ENCODE measurements at places on chromosomes 3 and 15.

DNA sequence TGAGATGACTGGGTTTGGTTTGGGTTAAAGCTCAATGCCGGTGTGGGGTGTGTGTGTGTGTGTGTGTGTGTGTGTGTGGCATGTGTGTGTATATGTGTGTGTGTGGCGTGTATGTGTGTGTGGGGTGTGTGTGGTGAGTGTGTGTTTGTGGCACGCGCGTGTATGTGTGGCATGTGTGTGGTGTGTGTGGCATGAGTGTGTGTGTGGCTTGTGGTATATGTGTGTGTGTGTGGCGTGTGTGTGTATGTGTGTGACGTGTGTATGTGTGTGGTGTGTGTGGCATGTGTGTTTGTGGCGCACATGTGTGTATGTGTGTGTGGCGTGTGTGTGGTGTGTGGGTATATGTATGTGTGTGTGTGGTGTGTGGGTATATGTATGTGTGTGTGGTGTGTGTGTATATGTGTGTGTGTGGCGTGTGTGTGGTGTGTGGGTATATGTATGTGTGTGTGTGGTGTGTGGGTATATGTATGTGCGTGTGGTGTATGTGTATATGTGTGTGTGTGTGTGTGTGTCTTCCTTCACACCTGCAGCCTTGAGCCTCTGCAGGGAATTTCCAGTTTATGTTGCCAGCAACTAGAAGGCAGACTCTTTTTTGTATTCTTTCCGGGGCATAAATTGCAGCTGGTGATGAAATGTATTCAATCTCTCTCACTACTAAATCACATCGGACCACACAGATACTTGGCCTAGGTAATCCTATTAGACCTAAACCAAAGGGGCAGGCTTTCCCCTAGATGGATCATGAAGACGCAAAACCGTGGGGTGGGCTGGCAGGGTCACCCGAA is 34.8 kb downstream of the CHRD start:
- DNase-seq: no peak

DNA sequence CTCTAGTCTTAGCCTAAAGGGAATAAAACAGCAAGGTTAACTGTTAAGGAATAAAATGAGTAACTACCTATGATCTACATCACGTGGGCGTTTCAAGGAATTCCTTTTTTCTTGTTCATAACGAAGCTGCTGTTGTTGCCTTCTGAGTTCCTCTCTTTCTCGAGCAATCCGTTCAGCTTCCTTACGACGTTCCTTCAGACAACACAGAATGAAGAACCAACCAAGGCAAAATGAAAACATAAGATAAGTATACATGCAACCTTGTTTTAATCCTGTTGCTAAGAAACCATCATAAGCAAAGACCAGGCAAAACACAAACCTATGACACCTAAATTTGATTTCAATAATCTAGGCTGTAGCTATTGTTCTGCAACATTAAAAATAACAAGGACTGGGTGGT is 44.1 kb downstream of the SLTM start:
- no peak for DNase-seq

- DNase-seq: no peak
Observed at GRCh38 chr3:151226088-151226563, 23.1 kb upstream of the GPR171 start.

- no peak for DNase-seq
Observed at GRCh38 chr3:5317557-5317956, 130.1 kb downstream of the EDEM1 start.

- DNase-seq: peak; percentile 66
Observed at GRCh38 chr3:60017631-60018030, 967.8 kb upstream of the CFAP20DC start.

DNA sequence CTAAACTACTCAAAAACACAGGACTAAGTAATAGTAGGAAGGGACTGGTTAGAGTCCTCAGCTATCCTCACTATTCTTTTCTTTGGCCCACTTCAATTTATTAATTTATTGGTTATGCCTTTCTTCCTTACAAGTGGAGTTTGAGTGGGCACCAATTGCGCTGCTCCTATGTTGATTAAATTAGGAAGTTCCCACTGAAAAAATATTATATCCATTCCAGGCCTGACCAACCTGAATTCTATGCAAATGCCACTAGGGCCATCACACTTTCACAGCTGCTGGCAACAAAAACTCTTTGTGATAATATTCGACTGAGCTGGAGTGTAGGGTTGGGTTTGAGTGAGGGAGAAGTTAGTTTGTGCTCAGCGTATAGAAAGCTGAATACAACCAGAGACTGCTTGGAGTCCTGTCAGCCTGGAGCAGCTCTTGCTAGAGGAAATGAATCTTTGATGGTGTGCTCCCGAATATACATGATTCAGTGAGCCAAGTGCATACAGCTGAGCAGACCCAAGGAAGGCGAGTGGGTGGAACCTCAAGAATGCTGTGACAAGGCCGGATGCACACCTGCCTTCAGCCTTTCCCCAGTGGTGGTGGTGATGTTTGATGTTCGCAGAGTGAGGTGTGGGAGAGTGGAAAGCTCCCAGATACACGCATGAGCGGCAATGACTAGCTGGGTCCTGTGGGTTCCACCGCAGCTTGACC is 1.5 kb downstream of the ARHGEF3 start:
- DNase-seq: peak; percentile 59

- DNase-seq: no peak
Observed at GRCh38 chr15:90691369-90691768, 25.8 kb upstream of the BLM start.

GRCh38 chr15:88624156-88624970 is 3.2 kb downstream of the AEN start:
- DNase-seq: peak; percentile 34

DNA sequence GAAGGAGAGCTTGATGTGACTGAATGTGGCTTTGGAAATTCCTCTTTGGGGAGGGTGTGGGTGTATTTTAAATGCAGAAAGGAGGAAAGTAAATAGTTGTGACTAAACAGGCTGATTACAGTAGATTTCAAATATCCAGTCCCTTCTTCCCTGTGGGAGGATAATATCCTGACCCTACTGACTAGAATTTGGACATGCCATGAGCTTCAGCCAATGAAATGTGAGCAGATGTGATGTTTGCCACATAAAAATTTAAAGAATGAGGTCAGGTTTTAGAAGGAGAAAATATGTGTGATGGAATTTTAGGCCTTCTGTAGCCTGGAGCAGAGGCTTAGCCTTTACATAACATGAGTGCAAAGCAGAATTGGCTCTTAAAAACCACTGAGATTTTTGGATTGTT is 1218.9 kb downstream of the ROBO2 start:
- no peak for DNase-seq

DNA sequence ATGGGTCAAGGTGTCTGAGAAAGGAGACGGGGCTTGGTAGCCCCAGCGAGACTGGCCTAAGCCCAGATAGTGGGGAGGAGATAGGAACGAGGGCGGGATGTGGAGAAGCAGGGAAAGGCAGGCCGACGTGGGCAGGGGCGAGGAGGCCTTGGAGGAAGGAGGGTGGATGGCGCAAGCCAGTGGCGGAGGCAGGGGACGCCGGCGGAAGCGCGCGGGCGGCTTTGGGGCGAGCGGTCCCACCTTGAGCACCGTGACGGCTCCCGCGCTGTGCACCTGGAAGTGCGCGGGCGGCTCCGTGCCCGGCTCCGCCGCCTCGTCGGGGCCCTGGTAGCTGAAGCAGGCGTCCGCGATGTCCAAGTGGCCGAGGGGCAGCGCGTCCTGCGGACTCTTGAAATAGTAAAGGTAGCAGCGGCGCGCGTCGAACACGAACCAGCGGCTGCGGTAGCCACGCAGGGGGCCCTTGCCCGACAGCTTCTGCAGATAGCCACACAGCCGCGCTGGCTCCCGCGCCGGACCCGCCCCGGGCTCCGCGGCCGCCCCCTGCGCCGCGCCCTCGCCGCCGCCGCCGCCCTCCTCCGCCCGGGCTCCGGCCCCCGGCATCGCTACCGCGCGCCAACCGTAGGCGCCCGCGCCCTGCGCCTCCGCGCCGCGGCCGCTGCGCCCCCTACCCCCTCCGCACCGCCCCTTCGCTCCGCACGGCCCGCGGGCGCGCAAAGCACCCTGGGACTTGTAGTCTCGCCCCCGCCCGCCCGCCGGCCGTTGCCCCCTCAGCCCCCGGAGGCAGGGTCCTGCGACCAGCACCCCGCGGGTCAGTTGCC is at the start of gene TBC1D2B:
TSS of gene TBC1D2B (minus strand) at position 659 of the 818 bp plus-strand sequence. CDS start at position 600, 59 bp downstream.
- peak; percentile 67 for DNase-seq

DNA sequence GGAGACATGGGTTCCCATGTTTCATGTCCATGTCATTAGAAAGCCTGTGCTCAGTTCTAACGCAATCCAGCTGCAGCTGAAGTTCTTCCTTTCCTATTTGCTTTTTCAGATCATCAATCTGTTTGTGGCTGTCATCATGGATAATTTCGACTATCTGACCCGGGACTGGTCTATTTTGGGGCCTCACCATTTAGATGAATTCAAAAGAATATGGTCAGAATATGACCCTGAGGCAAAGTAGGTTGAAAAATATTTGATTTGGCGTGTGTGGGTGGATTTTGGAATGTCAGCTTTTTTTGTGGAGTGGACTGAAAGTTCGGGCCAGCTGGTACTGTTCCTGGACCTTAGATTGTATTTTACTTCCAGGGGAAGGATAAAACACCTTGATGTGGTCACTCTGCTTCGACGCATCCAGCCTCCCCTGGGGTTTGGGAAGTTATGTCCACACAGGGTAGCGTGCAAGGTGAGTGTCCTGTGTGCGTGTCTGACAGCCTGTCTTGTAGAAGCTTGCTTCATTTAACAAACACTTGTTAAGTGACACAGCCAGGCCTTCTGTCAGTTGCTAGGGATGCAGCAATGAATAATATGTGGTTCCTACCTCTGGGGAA is 69.6 kb downstream of the CHDH start:
- no peak for DNase-seq

DNA sequence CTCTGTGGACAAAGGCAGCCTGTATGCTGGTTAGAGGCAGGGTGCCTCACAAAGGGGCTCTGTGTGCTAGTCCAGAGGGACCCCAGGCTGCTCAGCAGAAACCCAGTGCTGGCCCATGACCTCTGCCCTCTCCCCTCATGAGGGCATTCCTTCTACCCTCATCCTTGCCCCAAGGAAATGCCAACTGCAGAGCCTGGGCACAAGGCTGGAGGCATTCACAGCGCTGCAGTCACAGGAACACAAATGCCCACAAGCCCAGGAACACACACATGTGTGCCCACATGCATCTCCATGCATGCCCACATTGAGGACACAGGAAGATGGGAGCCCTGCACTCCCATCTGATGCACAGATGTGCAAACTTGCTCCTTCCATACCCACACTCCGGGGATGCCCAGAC is 3.8 kb downstream of the INKA1 start:
- DNase-seq: no peak

GRCh38 chr3:15845475-15845874 is 47.7 kb upstream of the ANKRD28 start:
- DNase-seq: no peak

- no peak for DNase-seq
Observed at GRCh38 chr15:98778263-98778959, 130.1 kb downstream of the IGF1R start.

DNA sequence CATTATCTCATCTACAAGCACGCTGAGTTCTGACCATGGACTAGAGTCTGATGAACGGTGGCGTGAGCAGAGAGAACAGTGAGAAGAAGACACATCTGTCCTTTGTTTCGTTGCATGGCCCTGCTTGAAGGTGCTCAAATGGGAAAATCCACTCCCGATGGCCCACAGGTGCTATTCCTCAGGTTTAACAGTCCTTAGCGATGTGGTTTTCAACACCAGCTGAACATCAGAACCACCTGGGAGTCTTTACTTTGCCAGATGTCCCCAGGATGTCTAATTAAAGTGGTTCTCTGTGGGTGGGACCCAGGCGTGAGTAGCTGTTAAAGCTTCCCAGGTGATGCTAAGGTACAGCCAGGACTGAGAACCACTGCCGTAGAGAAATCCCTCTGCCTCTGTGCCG is 13.0 kb downstream of the ADAMTS17 start:
- no peak for DNase-seq

DNA sequence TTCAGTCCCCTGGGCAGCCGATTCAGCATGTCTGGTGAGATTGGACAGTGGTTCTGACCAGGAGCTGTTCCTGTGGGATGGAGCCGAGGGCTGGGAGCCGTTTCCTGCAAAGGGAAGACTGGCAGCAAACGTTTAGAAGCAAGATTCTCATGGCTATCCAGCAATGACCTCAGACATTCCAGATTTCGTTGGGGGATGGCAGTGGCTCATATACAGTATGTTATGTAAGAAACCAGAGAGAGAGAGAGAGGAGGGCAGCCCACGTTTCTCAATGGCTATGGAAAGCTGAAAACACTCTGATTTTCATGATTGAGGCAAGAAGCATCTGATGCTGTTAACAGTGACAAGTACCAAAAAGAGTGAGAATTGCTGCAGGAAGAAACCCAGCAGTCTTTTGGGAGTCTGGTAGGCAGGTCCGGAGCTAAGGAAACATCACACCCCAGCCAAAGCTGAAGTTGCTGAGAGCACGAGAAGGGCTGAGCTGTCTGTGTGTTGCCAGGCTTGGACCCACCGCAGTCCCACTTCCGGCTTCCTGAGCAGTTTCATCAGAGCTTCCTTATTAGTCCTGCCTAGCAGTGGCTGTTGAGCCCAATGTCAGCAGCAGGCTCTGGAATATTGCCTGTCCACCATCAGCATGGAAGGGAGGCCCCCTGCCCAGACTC is 25.6 kb upstream of the VPS8 start:
- no peak for DNase-seq

DNA sequence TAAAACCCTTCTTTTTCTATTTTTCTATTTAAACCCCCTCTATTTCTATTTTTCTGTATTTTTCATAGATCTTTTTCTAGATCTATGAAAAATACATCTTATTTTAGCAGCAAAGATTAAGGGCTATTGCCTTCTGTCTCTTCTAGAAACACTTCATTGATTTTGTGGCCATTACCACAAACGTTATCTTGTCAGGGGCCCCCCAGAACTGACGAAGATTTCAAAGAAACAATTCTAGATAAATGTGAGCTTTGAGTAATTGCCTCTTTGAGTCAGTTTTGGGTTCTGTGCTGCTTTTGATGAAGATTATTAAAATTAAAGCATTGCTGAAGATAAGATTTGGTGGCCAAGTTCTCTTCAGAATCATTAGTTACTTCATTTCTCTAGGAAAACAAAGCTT is 279.6 kb upstream of the PEX5L start:
- no peak for DNase-seq

DNA sequence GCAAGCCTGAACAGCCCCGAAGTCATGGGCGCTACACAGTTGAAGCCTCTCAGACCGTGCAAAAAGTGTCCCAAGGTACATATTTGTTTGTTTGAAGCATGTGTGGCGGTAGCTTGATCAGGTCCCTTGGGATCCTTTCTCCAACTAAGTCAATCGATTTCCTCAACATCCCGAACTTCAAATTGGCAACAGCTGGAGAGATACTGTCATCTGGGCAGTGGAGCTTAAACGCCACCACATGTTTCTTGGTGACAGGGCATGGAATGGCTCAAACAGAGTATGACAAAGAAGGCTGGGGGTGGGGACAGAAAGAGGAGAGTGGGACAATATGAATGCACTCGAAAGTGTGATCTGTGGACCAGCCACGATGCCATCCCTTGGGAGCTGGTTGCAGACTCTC is 84.9 kb upstream of the PSMD6 start:
- no peak for DNase-seq

DNA sequence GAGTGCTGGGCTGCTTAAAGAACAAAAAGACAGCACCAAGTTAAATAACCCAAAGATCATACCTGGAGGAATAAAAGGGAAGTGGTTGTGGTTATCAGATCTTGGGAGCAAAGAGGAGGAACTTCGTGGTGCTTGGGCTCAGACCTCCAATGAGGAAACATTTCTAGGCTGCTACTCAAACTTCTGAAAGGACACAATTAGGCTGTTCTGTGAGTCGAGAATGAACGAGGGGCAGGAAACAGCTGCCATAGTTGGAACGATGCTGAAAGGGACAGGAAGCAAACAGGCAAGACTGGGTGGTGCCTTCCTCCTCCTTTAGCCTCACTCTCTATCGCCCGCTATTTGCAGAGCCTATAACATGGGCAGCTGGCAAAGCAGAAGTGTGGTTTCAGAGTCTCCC is 276.3 kb upstream of the ARRDC4 start:
- no peak for DNase-seq

GRCh38 chr15:61037031-61037430 is 192.1 kb downstream of the RORA start:
- DNase-seq: no peak

All from stimulated activated CD4-positive, alpha-beta T cell treated with anti-CD3 and anti-CD28 coated beads, Interleukin-4, amount 100 ng/mL, for 4 hours (primary cell).